ENCODE measurements at places on chromosomes 5 and 9.
A peak's percentile ranks its signal among the peaks of the same experiment; 100 is the strongest.

DNA sequence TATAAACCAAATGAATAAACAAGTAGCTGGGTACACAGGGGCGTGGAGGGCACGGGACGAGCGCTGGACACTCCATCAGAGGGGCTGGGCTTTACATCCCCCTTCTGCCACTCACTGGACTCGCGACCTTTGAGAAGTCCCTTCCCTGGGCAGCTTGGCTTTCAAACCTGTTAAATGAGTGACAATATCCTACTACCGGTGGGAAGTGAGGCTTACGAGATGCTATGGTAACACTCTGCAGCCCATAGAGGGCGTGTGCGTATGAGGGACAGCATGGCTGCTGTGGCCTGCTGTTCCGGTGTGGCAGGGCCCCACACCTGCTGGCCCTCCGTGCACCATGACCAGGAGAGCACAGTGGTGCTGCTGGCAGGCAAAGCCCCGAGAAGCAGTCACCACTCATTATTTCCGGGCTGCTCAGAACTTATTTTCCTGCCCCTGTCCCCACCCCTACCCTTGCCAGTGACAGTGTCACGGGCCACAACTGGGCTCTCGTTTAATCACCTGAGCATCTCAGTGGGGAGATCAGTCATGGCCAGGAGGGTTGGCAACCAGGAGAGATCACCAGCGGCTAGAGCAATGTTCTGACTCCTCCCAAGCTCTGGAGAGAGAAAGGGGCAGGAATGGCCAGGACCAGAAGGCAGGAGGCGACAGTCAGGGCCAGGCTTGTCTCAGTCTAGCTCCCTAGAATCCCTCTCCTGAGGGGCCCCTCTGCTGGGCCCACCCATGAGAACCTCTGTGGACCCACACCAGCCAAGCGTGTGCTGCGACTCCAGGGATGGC lies 10.5 kb downstream of the CLTB start:
- no peak for DNase-seq

- DNase-seq = peak; percentile 28
These were observed 173.1 kb downstream of the CACNA1B start for GRCh38 chr9:138050472-138051330.

- DNase-seq = no peak
These were observed 14.1 kb downstream of the KCNT1 start for GRCh38 chr9:135716045-135716444.

- no peak for DNase-seq
These were observed 1.3 kb upstream of the SLC44A1 start for GRCh38 chr9:105243015-105243686.

DNA sequence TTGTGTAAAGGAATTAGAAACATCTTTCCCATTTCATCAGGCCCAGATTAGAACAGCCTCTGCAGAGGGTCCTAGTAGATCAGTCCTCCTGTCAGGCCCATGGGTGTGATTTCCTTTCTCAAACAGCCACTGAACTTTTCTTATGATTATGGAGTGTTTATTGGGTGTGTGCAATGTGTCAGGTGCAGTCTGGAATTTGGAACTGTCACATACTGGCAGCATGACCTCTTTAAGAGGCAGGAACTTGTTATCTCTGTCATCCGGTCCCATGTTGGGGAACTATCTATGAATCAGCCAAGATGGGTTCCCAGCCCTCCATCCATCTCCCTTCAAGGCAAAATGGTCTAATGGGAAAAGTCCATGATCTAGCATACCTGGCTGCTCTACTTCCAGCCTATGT lies 11.6 kb upstream of the MEGF9 start:
- no peak for DNase-seq

GRCh38 chr5:132064140-132064539 lies 3.7 kb downstream of the IL3 start:
- DNase-seq = no peak

DNA sequence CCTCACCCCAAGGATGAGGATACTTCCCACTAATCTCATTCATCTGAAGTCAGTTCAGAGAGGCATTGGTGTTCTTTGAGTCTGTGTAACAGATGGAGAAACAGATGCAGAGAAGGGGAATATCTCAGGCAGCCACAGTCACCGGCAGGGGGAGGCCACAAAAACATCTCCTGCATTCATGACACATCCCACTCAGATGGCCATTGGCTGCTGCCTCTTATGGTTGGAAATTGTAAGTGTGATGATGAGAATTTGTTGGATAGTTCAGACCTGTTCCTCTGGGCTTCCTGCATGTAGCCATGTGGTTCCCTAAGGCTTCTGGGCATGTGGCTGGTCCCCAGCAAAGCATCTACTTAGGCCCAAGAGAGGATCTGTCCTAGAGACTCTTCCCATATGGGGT lies 45.9 kb upstream of the GABRP start:
- peak; percentile 4 for DNase-seq

DNA sequence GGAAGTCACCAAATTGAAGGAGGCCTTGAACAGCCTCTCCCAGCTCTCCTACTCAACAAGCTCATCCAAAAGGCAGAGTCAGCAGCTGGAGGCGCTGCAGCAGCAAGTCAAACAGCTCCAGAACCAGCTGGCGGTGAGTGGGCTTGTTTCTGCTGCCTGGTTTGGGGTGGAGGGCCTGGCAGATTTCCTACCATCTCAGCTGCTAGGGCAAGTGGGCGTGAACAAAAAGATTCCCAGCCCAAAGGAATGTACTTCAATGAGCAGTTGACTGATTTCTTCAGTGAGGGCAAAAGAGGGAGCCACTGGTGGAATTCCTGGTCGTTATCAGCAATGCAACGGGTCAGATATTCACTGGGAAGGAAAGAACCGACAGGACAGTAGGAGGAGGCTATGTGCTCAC lies 12.6 kb upstream of the TTC23L start:
- no peak for DNase-seq

GRCh38 chr9:19484699-19485098 lies 75.9 kb downstream of the ACER2 start:
- no peak for DNase-seq

- DNase-seq = no peak
These were observed 5.3 kb downstream of the GPR151 start for GRCh38 chr5:146510559-146511125.

DNA sequence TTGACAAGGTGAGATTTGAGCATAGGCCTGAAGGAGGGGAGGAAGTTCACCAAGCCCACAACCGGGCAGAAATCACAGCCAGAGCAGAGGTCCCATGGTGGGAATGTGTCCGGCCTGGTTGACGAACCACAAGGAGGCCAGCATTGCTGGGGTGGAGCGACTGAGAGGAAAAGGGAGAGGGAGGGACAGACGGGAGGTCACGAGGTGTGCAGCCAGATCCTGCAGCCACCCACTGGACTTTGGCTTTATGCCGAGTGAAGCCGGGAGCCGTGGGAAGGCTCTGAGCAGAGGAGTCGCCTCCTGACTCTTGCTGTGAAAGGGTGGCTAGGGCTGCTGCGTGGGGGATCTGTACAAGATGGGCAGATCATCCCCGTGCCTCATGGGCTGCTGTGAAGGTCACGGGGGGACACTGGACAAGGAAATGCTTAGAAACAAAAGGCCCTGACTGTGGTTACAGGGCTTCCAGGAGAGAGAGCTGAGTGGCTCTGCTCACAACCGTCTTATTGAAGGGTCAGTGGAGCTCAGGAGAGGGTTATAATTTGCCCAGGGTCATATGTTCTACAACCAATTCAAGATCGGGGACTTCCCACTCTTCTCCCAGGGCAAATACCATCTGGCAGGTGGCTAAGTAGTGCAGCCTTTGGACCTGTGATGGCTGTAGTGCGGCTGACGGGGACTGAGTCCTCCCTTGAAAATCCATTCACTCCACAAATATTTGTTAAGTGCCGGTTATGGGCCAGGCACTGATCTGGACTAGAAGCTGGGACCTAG lies 15.6 kb upstream of the CD74 start:
- peak; percentile 65 for DNase-seq

- DNase-seq = no peak
These were observed 38.9 kb upstream of the SLC25A51 start for GRCh38 chr9:37942621-37943344.

DNA sequence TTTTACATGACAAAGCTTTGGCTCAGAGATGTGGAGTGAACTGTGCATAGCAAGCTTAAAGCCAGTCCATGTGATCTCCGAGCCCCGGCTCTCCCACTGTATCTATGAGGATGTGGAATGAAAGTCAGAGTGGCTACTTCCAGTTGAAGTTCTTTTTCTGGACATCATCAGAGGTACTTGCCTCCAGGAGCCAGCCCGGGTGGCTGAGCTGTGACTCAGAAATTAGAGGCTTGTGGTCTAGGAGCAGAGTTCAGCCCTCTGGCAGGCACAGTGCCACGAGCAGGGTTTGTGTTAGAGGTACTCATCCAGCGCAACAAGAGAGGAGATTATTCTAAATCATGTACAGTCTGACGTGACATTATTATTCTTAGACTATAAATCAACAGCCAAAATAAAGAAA lies 322.5 kb downstream of the CDK5RAP2 start:
- DNase-seq = no peak

GRCh38 chr9:128448746-128449145 lies 7.1 kb upstream of the ODF2 start:
- no peak for DNase-seq

DNA sequence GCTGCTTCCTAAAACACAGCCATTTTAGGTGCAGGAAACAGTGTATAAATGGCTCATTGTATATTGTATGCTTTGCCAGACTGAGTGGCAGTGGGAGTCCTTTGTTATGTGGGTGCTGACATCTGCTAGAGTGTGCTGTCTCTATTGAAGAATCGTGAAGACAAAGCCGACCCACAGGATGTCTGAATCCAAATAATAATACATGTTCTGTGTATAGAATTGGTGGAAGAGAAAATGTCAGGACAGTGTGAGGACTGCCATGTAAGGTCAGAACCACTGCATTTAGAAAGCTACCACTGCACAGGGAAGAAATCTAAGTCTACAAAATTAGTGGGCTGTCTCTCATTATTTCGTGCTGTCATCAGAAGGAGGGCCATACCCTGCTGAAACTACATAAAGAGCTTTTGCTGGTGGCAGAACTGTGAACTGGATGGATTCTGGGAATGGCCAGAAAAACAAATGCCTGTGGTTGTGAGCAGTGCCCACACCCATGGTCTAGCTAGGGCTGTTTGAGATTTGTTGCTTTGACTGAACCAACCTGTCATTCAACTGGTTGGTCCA lies 2.5 kb downstream of the IL7R start:
- DNase-seq = no peak

DNA sequence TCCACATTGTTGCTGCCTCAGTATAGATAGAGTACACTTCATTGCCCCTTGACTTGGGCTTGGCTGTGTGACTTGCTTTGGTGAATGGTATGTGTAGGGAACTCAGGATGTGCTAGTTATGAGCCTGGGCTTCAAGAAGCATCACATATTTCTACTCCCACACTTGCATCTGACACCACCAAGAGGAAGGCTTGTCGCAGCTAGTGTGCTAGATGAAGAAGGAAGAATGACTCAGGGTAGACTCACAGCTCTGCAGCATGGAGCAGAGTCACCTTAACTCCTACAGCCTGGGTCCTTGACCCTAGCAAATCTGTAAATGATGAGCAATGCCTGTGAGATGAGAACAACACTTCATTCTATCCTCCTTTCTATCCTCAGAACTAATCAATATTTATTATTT lies 261.8 kb downstream of the ASTN2 start:
- no peak for DNase-seq

DNA sequence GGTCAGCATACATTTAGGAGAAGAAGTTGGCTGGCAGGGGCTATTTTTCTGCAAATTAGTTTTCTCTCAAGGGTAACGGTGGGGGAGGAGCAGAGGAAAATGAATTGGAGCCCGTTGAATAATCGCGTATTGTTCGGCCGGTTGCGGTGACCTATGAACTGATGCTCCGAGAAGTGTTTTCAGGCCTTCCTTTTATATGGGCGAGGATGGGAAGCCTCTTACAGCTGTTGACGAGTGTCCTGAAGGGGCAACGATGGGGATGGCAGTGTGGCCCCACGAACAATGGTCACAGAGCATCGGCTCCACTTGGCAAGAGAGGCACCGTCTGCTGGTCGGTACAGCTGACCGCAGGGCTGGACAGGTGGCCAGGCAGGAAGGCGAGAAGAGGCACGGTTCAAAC lies 400.7 kb downstream of the ZSWIM6 start:
- DNase-seq = no peak

DNA sequence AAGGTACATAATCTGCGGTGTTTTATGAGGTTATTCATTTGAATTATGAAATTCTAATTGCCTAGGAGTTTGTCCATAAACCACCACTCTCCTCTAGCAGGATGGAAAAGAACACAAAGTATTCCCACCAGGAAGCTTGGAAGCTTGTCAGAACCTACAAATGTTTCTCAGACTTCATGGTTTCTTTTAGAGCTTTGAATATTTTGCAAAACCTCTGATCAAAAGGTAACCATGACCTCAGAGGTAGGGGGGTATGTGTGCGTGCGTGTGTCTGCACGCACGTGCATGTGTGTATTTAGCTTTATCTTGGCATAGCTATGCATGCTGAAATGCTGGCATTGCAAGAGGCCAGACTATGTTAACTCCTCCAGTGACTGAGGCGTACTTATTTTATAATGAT lies 847.0 kb downstream of the TLE1 start:
- DNase-seq = no peak

- no peak for DNase-seq
These were observed 81.1 kb upstream of the SPRY4 start for GRCh38 chr5:142405814-142406395.

GRCh38 chr5:78377718-78378105 lies 17.3 kb downstream of the SCAMP1 start:
- DNase-seq = no peak

DNA sequence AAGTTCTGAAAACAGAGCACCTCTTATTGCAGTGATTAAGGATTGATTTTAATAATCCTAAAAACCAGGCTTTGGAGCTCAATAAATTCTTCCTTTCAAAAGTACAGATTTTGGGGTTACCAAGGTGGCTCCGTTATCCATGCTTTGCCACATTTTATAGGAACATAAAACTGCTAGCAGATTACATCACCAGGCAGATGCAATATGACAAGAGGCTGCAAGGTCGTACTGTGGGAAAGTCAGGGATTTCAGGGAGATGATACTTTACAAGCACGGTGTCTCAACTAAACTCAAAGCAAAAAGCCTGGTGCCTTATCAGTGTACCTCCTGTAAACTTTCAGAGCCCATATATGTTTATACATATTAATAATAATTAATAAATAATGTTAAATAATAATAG lies 28.6 kb downstream of the ADAMTSL1 start:
- no peak for DNase-seq

- no peak for DNase-seq
These were observed 23.0 kb downstream of the FRRS1L start for GRCh38 chr9:109143881-109144562.

- no peak for DNase-seq
These were observed 20.5 kb downstream of the ANKH start for GRCh38 chr5:14851050-14851419.

- peak; percentile 78 for DNase-seq
These were observed 45.5 kb downstream of the RXRA start for GRCh38 chr9:134371731-134372130.

DNA sequence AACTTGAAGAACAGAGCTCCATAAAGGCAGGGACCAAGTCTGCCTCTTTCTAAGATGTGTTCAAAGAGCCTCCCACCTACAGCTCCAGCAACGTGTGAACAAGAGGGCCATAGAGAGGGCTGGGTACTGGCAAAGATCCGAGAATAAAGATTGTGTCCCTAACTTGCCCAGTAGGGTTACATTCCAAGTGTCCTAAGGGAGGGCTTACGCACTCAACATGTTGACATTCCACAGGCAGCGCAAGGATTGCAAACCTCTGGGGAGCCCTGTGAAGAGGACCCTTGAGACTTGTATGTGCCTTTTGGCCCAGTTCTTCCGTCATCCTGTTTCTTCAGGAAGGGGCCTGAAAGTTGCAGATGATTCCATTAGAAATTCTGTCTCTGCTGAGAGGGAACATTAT lies 48.2 kb upstream of the ENTREP1 start:
- DNase-seq = no peak

GRCh38 chr9:127539259-127539981 lies 72.7 kb upstream of the STXBP1 start:
- no peak for DNase-seq

GRCh38 chr5:83553000-83553486 lies 81.5 kb downstream of the VCAN start:
- DNase-seq = peak; percentile 85
